DMS53 (cell line): ENCODE measurements at places on chromosomes 6 and 20.

GRCh38 chr20:152131-152530 is 5.1 kb upstream of the DEFB127 start:
- DNase-seq, result no peak

GRCh38 chr6:83071023-83071422 is 3.6 kb downstream of the DOP1A start:
- DNase-seq, result peak; percentile 6

GRCh38 chr6:157390273-157391060 is 9.5 kb downstream of the ZDHHC14 start:
- DNase-seq, result no peak

DNA sequence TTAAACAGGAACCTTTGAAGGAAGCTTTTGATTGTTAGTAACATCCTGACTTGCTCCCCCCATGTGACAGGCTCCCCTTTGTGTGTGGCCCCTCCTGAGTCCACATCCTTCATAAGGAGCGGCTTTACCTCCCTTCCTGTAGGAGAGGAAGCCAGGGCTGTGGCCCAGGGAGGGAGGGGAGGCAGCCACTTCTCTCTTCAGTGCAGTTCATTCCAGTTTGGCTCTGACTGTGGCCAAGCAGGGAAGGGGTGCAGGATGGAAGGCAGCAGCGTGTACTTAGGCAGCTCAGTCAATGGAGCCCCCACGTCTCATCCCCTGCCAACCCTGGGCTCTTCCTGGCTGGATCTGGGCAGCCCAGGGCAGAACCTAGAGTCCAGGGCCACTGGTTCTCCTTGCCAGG is 295.2 kb downstream of the QKI start:
- no peak for DNase-seq

GRCh38 chr6:80872199-80872950 is 765.9 kb downstream of the BCKDHB start:
- DNase-seq, result no peak

DNA sequence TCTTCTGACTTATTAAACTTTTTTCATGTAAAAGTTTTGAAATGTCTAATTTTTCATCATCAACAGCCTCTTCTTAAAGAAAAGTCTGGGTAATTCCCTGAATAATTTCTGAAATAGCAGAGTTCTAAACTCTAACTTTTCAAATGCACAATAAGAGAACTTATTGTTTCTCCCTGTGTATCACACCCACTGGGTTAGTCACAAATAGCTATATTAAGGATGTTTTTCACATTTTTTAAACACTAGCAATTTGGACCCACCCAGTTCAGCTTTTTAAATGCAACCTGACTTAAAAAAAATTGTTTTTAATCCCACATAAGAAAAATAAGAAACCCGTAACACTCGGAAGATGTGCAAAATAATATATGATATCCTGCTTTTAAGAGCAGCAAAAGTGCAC is 61.4 kb upstream of the UTRN start:
- no peak for DNase-seq

DNA sequence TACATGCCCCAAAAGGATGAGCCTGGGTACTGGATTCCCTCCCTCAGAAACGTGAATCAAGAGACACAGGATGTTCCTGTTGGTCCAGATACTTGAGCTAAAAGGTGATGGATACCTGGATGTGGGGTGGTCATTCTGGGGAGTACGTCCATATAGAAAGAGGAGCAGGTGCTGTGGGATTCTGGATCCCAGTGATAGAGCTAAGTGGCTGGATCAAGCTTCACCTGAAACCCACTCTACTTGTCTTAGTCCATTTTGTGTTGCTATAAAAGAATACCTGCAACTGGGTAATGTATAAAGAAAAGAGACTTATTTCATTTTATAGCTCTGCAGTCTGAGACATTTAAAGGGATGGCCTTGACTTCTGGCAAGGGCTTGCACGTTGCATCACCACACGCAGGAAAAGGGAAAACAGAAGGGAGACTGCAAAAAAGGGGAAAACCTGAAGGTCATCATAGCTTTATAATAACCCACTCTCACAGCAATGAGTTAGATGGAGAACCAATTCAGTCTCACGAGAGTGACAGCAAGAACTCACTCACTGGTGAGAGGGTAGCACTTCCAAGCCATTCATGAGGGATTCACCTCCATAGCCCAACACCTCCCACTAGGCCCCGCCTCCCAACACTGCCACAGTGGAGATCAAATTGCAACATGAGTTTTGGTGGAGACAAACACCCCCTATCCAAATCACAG is 31.2 kb downstream of the RIPOR3 start:
- no peak for DNase-seq

DNA sequence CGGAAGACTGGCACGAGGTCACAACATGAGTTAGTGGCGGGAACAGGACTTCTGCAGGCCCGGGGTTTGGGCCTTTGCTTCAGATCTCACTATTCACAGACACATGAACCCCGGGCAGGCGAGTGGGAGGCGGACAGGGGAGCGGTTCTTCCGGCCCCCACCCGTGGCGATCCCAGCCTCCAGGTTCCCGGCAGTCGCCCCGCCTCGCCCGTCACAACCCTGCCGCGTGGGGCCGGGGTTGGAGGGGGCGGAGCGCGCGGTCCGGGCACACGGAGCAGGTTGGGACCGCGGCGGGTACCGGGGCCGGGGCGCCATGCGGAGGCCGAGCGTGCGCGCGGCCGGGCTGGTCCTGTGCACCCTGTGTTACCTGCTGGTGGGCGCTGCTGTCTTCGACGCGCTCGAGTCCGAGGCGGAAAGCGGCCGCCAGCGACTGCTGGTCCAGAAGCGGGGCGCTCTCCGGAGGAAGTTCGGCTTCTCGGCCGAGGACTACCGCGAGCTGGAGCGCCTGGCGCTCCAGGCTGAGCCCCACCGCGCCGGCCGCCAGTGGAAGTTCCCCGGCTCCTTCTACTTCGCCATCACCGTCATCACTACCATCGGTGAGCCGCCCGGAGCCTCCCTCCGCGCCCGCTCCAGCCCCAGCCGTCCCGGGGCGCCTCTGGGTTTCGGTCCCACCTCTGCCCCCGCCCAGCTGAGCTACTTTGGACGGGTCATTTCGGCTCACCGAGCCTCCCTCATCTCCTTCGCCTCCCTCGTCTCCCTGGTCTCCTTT is at the start of gene KCNK15:
KCNK15 (plus strand) TSS at position 268 of the 769 bp plus-strand sequence; CDS start at position 314, 46 bp downstream.
- peak; percentile 74 for DNase-seq

DNA sequence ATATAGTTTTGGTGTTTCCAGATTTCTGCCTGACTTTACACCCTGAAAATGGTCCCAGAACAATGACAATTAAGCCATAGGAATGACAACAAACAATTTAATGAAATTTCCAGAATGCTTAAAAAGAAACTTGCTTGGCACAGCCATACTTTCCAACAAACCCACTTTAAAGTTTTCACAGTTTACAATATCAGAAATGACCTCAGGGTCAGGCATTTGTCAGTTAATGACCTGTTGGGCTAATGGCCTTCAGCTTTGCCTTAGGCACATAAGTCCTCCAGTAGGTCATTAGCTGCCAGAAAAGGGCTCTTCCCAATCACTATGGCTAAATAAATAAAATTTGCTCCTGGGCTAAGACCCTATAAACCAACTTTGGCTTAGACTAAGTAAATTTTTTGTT is 144.6 kb upstream of the BEND3 start:
- DNase-seq, result no peak

- no peak for DNase-seq
Measured at GRCh38 chr6:140957386-140957785, 1175.3 kb upstream of the GJE1 start.

- peak; percentile 3 for DNase-seq
Measured at GRCh38 chr6:91412532-91412931, 825.7 kb upstream of the MAP3K7 start.
